ENCODE measurements at places on chromosomes 12 and 14.

DNA sequence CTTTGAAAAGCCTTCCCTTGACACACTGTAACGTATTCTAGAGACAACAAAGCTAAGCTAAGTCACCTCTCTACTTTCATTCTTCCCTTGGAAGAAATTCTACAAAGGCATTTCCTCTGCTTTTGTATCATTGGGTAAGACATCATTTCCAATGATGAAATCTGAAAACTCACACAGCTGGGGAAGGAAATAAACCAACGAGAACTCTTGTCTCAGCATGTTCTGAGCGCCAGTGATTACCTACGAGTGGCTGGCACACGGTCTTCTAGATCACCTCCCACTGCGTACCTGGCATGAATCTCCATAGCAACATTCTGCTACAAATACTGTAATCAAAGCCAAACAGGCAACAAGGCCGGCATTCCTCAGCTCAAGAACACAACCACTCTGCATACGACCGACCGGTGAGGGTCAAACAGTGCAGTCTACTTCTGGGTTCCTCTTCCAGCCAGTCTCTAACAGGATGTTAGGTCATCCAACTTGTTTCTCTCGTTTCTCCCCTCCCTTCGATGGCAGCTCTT lies 7.6 kb downstream of the VPS37B start:
- DNase-seq: peak; percentile 74
- H3K4me3 ChIP-seq: peak overlapping the region; percentile 18
- H3K27ac ChIP-seq: peak overlapping the region; percentile 88
- H3K36me3 ChIP-seq: no peaks in the 10 kb centered on the region
- H3K27me3 ChIP-seq: no peaks in the 10 kb centered on the region
- peaks cover 26% of the 10 kb centered on the region for H3K4me1 ChIP-seq

DNA sequence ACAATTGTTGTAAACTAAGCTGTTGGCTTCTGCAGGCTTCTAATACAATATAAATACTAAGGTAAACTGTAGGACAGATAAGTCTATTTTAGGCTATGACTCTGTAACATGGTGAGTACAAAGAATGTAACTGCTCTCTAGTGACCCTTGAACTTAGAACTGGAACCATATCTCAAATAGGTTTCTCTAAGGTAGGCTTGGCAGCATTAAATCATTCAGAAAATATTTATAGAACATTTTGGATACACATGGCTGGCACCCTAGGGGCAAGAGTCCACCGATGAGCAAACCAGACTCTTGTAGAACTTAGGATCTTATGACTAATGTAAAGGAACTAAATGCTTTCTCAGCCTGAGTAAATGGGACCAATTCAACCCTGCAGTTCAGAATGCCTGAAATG lies 19.4 kb upstream of the SLC25A3 start:
- H3K27ac ChIP-seq: peak overlapping the region; percentile 72
- peaks cover 3% of the 10 kb centered on the region for H3K4me1 ChIP-seq
- H3K4me3 ChIP-seq: no peak overlapping the region
- peak; percentile 49 for DNase-seq

GRCh38 chr12:108731866-108732461 lies 646 bp upstream of the CORO1C start:
- H3K4me1 ChIP-seq: peaks cover 20% of the 10 kb centered on the region
- peak overlapping the region; percentile 94 for H3K27ac ChIP-seq
- H3K4me3 ChIP-seq: peak overlapping the region; percentile 58
- H3K27me3 ChIP-seq: no peaks in the 10 kb centered on the region
- no peaks in the 10 kb centered on the region for H3K36me3 ChIP-seq

DNA sequence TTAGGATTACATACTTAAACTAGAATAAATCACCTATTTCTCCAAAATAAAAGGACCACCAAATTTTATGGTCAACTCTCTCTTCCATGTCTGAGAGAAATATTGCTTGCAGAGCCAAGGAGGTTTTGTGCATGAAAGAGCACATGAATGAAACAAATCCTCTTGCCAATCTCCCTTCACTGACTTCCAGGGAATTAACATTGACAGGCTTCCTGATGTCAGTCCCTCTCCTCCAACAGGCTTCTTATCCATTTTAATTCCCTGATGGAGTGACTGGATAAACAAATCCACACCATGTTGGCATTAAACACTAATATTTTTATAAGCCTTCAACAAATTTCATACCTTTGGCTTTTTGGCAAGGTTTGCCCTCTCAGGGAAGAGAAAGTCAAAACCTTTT lies 45.3 kb upstream of the CNTN1 start:
- no peaks in the 10 kb centered on the region for H3K4me1 ChIP-seq
- H3K36me3 ChIP-seq: no peaks in the 10 kb centered on the region
- no peak overlapping the region for H3K27ac ChIP-seq
- no peak for DNase-seq

- H3K27ac ChIP-seq: no peak overlapping the region
- no peak for DNase-seq
- H3K27me3 ChIP-seq: no peaks in the 10 kb centered on the region
- H3K4me3 ChIP-seq: no peak overlapping the region
- no peaks in the 10 kb centered on the region for H3K36me3 ChIP-seq
These were observed 17.7 kb downstream of the SLC25A29 start for GRCh38 chr14:100288382-100289185.

DNA sequence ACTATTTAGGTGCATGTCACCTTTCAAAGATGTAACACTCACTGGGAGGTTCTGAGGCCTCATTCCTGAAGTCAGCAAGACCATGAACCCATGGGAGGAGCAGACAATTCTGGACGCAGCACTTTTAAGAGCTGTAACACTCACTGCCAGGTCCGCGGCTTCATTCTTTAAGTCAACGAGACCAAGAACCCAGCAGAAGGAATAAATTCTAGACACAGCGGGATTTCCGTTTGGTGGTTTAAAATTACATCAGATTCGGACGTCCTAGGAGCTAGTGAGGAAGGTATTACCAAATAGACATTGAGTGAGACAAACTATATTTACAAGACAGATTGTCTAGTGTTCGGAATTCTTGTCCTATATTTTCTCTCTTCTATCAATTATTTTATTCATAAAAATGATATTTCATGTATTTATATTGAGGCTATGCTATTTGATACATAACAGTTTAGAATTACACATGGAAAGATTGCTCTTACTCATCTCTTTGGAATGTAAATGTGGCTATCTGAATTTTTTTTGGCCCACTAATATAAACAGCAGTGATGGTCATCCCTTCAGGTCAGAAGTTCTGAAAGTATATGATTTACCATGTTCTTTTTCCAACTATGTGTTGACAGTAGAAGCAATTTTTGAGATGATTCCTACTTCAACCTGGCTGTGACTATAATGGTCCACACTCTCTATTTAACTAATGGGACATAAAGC lies 1973.0 kb upstream of the FLRT2 start:
- H3K27me3 ChIP-seq: no peaks in the 10 kb centered on the region
- H3K27ac ChIP-seq: no peak overlapping the region
- H3K4me3 ChIP-seq: no peak overlapping the region

- no peak for DNase-seq
- no peaks in the 10 kb centered on the region for H3K27me3 ChIP-seq
- H3K4me3 ChIP-seq: no peak within 1 kb of the TSS
- H3K36me3 ChIP-seq: no peaks in the 10 kb centered on the region
- no peak within 1 kb of the TSS for H3K27ac ChIP-seq
These were observed at the start of gene GZMH for GRCh38 chr14:24609655-24610344. Gene GZMH, minus strand, starts transcription at chr14:24609685. Its CDS starts 72 bp downstream, at chr14:24609613.

GRCh38 chr12:123102781-123103503 lies 47.9 kb downstream of the PITPNM2 start:
- H3K27ac ChIP-seq: no peak overlapping the region
- no peak for DNase-seq
- no peaks in the 10 kb centered on the region for H3K27me3 ChIP-seq
- H3K4me3 ChIP-seq: no peak overlapping the region
- no peaks in the 10 kb centered on the region for H3K36me3 ChIP-seq
- no peaks in the 10 kb centered on the region for H3K4me1 ChIP-seq

DNA sequence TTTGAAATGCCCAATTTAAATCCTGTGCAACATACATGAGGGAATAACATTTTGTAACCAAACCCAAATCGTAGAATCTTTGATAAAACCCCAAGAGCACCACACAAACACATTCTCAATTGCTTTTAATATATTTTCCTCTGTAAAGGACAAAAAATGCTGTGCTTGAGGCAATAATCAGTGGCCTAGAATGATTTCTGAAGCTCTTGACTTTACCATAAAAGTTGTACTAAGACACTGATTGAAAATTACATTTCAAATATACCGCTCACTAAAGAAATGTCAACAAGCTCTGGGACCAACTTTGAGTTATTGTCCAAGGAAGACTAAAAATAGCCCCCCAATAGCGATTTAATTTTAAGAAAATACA lies 1.5 kb downstream of the EML5 start:
- H3K4me3 ChIP-seq: no peak overlapping the region
- DNase-seq: no peak
- H3K4me1 ChIP-seq: peaks cover 4% of the 10 kb centered on the region
- H3K27ac ChIP-seq: no peak overlapping the region
- no peaks in the 10 kb centered on the region for H3K36me3 ChIP-seq
- no peaks in the 10 kb centered on the region for H3K27me3 ChIP-seq

- H3K27ac ChIP-seq: no peak overlapping the region
- no peaks in the 10 kb centered on the region for H3K4me1 ChIP-seq
- H3K27me3 ChIP-seq: no peaks in the 10 kb centered on the region
- H3K36me3 ChIP-seq: no peaks in the 10 kb centered on the region
- no peak overlapping the region for H3K4me3 ChIP-seq
These were observed 92.0 kb downstream of the TBX5 start for GRCh38 chr12:114313910-114314309.

GRCh38 chr12:91874086-91874865 lies 271.4 kb downstream of the BTG1 start:
- no peak for DNase-seq
- H3K36me3 ChIP-seq: no peaks in the 10 kb centered on the region
- no peak overlapping the region for H3K4me3 ChIP-seq
- H3K4me1 ChIP-seq: no peaks in the 10 kb centered on the region
- no peaks in the 10 kb centered on the region for H3K27me3 ChIP-seq
- no peak overlapping the region for H3K27ac ChIP-seq

GRCh38 chr12:39605501-39605900 lies 14.1 kb downstream of the ABCD2 start:
- no peak overlapping the region for H3K27ac ChIP-seq
- no peaks in the 10 kb centered on the region for H3K4me1 ChIP-seq
- no peaks in the 10 kb centered on the region for H3K27me3 ChIP-seq
- H3K36me3 ChIP-seq: no peaks in the 10 kb centered on the region

DNA sequence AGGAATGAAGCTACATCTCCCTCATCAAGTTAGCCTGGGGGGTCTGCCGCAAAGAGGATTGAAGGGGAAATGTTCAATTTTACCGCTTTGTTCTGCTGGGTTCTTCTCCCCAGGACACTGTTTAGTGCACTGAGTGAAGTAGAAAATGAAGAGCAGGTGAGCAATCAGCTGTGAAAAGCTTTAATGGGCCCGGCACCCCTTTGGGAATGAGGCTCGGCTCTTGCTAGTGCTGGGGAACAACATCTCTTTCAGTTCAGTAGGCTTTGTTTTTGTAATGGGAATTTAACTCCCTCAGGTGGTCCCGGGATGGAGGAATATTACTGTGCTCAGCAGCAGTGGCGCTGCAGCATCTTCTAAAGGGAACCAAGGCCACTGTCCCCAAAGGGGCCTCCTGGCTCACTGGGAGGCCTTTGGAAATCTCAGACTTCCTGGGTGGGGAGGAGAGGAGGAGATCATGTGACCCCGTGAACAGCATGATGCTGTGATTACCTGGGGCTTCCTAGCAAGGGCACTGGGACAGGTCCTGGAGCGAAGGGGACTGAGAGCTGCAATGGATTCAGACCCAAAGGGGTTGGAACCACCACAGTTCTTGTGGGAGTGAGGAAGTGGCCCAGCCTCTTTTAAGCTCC lies 85.2 kb upstream of the MAX start:
- no peaks in the 10 kb centered on the region for H3K4me1 ChIP-seq
- no peaks in the 10 kb centered on the region for H3K36me3 ChIP-seq
- H3K27me3 ChIP-seq: no peaks in the 10 kb centered on the region
- no peak overlapping the region for H3K4me3 ChIP-seq
- no peak overlapping the region for H3K27ac ChIP-seq

GRCh38 chr12:104600790-104601739 lies 144.3 kb downstream of the CHST11 start:
- H3K27me3 ChIP-seq: no peaks in the 10 kb centered on the region
- H3K36me3 ChIP-seq: no peaks in the 10 kb centered on the region
- H3K4me3 ChIP-seq: no peak overlapping the region
- DNase-seq: no peak

DNA sequence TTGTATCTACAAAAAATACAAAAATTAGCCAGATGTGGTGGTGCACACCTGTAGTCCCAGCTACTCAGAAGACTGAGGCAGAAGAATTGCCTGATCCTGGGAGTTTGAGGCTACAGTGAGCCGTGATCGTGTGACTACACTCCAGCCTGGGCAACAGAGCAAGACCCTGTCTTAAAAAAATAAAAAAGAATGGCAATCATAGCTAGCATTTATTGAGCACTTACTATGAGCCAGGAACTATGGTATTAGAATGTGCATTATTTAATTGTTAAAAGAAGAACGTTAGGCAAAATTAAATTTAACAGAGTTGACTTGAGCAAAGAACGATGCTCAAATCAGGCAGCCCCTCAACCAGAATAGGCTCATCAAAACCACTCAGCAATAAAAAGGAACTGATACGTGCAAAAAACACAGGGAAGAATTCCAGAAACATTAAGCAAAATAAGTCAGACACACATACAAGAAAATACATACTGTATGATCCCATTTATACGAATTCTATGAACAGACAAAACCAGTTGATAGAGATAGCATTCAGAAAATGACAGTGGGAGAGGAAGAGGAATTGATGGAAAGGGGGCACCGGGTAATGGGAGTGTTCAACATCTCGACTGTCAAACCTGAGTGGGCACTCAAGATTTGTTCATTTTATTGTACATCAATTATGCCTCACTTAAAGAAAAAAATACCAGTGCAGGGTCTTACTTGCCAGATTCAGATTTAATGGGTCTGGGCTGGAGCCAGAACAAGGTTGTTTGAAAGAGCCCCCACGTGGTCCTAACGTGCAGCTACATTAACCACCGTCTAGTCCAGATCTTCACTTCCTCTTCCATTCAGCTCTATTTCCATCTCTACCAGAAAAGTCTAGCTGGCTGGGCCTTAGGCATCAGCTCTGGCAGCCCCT lies 8.0 kb downstream of the SCNN1A start:
- H3K4me1 ChIP-seq: peaks cover 11% of the 10 kb centered on the region

DNA sequence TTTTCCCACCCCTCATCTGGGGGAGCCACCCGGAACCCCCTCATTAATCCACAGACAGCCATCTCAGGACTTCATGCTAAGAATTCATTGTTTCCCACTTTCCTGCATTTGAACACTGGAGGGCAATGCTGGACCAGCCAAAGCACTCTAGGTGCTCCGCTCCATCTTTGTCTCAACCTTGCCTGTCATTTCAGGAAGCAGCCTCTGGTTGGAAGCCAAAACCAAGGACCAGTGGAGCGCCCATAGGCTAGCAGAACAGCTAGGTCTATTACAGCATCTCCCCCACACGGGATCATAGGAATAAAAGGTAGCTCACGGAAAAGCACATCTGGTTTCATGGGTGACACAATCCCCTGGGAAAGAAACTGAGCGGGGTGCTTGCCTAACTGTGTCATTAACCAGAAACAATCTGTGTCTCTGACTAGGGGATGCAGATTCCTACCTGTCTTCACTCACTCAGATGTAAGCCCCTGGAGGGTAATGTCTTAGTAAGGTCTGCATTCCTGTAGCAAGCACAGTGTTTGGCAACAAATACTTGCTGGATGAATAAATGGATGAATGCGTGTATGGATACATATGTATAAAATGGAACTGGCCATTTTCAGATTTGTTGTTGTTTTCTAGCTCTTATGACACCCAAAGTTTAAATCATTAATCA lies 197.0 kb downstream of the DAD1 start:
- H3K4me1 ChIP-seq: no peaks in the 10 kb centered on the region
- H3K27me3 ChIP-seq: no peaks in the 10 kb centered on the region
- DNase-seq: peak; percentile 57
- H3K27ac ChIP-seq: no peak overlapping the region
